D721Med (cell line): ENCODE measurements at places on chromosomes 2 and 18.

GRCh38 chr2:20649976-20650375, 922 bp downstream of the HS1BP3 start:
- no peak for DNase-seq

DNA sequence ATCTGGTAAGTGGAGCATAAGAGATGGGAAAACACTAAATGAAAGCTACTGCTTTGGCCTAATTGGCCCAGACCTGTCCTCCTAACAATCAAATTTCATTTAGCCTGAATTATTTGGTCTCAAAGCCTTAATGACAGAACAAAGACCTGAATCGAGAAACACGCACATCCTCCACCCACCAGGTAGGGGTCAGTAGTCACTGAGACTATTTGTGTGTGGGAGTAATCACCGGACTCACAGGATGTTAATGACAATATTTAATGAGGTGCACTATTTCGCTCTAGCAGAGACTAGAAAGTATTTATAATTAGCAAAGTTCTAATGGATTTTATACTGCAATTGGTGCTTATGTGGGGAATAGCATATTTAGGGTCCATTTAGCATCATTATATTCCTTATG, 68.1 kb downstream of the RBM43 start:
- DNase-seq: no peak

DNA sequence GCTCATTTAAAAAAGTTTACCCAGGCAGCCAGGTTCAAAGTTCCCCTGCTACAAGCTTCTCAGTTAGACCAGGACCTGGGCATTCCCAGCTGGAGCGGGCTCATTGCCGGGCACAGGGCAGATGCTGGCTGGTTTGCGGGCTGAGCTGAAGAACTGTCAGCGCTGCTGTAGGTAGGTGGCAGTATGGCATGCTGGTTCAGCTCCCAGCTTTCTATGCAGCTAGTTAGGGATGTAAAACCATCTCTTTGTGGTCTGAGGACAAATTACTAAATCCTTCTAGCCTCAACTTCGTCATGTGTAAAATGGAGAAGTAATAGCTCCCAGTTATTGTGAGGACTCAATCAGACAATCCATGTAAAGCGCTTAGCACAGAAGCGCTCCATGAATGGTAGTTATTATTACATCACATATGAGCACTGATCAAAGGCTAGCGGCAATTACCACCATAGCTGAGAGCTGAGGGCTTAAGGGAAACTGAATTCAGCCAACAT, 2.4 kb upstream of the LDLRAD4 start:
- DNase-seq: peak; percentile 58

- DNase-seq: no peak
Observed at GRCh38 chr2:120108049-120108448, 95.2 kb downstream of the EPB41L5 start.

DNA sequence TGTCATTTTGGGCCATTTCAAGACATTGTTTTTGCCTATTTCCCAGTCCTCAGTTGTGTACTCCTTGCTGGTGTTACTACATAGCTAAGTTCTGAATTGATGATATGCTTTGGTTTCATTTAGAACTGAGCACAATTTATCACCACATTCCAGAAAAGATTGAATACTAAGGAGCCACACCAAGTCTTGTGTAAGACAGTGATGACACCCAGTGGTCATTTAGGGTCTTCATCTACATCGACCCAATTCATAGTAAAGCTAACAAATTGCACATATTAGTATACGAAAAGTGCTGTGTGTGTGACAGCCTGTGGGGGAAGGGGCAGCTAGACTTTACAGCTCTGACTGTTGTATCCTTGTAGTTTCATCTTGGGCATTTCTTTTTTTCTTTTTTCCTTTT, 10.9 kb upstream of the DLX2 start:
- no peak for DNase-seq

DNA sequence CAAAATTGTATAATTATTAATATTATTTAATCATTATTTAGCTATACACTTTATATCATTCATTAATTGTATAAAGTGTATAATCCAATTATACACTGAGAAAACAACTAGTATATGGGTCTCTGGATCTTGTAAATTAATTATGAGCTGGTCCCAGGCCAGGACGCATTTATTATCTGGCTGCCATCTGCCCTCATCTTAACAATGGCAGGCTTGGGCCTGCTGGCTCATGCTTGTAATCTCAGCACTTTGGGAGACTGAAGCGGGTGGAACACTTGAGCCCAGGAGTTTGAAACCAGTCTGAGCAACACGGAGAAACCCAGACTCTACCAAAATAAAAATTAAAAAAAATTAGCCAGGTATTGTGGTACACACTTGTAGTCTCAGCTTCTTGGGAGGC, 502.2 kb upstream of the NRXN1 start:
- no peak for DNase-seq

GRCh38 chr18:70377857-70378701, 89.2 kb downstream of the SOCS6 start:
- no peak for DNase-seq

DNA sequence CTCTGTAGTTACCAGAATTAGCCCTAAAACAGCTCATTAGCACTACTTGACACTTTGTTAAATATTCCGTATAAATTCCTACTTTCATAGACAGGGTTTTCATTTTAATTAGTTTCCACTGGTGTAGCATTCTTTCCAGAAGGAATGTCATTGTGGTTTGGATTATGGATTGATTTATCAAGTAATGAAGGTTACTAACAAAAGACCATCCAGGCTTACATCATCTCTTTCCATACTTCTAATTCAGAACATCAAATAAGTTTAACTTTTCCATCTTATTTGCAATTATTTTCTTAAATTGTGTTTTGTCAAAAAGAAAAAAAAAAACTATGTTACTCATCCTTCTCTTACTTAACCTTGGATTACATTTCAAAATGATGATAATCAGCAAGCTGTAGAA, 231.8 kb upstream of the SPOPL start:
- DNase-seq: no peak

- DNase-seq: no peak
Observed at GRCh38 chr2:10776231-10776977, 36.2 kb downstream of the PDIA6 start.

GRCh38 chr2:164655750-164656149, 34.5 kb upstream of the GRB14 start:
- no peak for DNase-seq

DNA sequence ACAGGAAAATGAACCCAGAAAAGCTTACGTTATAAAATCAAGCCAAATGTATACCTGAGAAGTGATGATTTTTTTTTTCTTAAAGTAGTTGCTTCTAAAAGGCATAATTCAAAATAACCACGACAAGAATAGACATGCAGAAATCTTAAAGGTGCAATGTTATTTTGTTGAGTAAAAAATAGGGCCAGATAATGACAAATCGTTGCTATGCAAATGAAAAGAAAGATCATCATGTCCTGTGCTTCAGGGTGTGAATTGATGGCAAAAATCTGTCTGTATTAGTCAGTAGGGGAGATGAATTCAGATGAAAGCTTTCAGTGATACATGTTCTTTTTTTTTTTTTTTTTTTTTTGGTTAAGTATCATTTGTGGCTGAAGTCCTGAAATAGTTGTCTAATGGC, 24.0 kb downstream of the LYPD6B start:
- no peak for DNase-seq

GRCh38 chr18:37343542-37343851, 222.1 kb downstream of the CELF4 start:
- no peak for DNase-seq

DNA sequence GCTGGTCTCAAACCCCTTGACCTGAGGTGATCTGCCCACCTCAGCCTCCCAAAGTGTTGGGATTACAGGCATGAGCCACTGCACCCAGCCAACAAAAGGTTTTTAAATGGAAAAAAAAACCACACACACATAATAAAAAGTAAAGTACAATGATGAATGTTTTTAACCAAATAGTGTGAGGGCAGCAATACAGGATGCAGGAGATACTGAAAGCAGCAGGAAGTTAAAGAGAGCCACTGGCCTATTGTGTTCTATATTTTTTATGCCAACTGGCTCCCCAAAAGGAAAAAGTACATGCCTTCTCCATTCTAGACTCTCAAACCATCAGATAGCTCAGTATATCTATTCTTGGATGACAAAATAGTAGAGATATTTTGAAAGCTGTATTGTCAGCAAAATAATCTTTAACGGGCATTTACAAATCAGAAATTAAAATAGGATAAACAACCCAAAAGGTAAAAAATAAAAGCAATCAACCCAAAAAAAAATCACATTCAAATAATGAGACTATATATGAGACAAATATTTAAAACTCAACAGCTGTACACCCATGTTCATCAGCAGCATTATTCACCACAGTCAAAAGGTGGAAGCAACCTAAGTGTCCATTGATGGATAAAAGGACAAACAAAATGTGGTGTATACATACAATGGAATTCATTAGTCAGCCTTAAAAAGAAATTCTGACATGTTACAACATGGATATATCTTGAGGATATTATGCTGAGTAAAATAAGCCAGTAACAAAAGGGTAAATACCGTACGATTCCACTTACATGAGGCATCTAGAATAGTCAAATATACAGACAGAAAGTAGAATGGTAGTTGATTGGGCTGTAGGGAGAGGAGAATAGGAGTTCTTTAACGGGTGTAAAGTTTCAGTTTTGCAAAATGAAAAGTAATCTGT, 26.2 kb downstream of the GPATCH11 start:
- no peak for DNase-seq

GRCh38 chr2:9836517-9836916, 6.8 kb upstream of the TAF1B start:
- DNase-seq: no peak

DNA sequence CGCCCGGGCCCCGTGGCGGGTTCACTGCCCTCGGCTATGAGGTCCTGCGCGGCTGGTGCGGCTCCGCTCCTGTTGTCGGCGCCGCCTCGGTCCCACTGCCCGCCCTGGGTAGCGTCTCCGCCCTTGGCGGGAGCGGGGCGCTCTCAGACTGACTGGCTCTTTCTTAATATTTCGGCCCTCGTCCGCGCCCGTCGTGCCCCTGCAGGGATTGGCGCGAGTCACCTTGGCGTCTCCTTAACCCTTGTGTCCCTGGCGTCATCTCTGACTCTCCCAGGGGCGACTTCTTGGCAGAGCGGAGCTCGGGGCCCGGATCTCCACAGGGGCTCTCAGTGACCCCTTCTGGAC, 1.3 kb downstream of the PTMA start:
- no peak for DNase-seq

GRCh38 chr18:3400567-3401296, 49.2 kb upstream of the TGIF1 start:
- no peak for DNase-seq

- DNase-seq: no peak
Observed at GRCh38 chr2:7971841-7972240, 710.0 kb upstream of the ID2 start.

GRCh38 chr2:17579605-17580318, 39.3 kb downstream of the VSNL1 start:
- no peak for DNase-seq

DNA sequence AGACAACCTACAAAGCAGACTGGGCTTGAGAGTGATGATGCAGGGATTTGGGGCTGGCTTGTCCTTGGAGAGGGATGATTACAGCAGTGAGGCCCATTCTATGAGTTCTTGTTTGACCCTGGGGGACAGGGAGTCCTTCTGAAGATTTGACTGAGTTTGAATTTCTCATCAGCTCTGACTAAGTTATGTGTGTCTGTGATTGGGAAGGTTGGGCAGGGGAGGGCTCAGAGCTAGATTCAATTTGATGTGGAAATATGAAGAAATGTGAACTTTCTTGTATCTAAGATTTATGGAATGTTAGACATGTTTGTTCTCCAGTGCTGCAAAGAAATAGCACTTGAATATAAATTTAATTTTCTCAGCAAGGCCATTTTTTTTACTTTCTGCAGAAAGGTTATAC, 19.9 kb upstream of the IL1R2 start:
- no peak for DNase-seq

GRCh38 chr2:191679818-191680600, 2.1 kb downstream of the NABP1 start:
- DNase-seq: no peak

DNA sequence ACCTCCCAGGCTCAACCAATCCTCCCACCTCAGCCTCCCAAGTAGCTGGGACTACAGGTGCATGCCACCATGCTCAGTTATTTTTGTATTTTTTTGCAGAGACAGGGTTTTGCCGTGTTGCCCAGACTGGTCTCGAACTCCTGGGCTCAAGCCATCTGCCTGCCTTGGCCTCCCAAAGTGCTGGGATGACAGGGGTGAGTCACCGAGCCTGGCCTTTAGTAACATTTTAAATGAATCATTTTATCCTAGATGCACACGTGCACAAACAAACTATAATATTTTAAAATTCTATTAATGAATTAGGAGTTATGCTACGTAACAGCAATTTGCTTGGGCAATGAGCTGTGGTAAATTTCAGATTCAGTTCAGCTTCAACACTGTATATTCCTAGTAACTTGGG, 862.5 kb upstream of the ID2 start:
- DNase-seq: no peak

- DNase-seq: no peak
Observed at GRCh38 chr18:62611453-62612288, 88.8 kb downstream of the ZCCHC2 start.

DNA sequence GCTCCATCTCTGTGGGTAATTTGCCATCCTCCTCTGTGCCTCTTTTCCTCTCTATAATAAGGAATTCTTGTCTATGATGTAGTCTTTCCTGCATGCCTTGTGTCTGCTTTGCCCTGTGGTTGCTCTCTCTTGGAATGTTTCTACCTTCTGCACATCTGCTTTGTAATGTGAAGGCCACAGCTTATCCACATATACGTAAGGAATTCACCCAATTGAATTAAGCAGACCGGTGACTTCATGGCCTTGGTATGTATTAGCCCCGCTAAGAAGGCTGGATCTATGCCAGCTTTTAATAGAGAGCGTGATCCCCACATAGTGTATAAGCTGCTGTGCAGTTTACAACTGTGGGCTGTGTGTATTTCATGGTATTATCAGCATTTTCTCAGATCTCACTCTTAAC, 274.7 kb downstream of the RNF144A start:
- no peak for DNase-seq

GRCh38 chr2:111116843-111117597, 3.7 kb upstream of the BCL2L11 start:
- peak; percentile 79 for DNase-seq

GRCh38 chr18:2173486-2173885, 397.8 kb downstream of the METTL4 start:
- DNase-seq: no peak

DNA sequence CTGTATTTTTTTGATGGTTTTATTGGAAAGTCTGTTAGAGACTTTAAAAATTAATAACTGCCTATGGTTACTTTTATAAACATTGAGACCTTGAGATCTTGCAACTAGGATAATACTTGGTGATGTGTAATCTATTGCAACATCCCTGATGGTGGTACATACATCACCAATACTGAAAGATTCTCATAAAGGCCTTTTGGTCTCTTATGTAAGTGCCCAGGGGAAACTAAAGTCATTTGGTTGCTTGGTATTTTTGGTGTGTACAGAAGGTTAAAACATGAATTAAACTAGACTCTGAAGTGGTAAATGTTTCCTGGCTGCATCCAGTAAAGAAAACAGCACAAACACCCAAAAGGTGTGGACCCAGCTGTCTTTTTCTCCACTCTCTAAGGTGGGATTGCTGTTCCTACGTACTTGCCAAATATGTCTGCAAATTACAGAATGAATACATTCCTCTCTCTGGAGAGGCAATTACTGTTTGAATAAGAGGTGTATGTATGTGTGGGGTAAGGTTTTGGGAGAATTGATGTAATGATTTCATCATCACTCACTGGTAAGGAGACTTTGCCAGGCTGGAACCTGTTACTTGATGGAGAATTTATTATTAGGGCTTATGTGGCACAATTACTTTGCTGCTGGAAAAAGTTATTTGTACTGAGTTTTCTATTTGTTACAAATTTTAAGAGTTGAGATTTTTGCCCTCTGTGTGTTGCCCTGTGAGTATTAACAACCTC, 3.6 kb downstream of the B3GNT2 start:
- no peak for DNase-seq
